ENCODE measurements at places on chromosomes 16 and 17. TPM values are rescaled to one million over a fixed set of nuclear protein-coding genes. Genes with fewer than 3 reads are reported as not detected.

DNA sequence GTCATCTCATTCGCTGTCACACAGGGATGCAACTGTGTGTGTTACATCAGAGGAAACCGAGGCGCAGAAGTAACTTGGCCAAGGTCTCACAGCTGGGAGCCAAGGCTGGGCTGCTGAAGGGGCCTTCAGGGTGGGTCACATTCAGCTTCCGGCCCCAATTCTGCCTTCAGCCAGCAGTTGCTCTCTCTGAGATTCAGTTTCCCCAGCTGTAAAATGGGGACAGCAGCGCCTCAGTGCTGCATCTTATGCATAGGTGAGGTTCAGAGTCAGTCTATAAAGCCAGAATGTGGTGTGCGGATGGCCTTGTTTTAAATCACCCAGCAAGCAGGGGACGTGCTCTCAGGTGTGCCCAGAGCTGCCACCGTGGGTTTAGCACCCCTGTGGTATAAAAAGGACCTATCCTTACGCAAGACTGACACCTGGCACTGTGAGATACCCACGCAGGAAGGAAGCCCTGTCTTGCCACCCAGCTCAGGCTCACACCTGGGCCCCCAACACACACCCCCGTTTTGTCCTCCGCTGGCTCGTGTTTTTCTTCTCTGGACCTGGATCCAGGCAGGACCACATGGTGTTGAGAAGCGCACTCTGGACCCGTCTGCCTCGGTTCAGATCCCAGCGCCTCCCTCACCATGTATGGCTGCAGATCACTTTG is 94.6 kb upstream of the GSE1 start:
- H3K36me3 ChIP-seq: no peaks in the 10 kb centered on the region
- H3K4me1 ChIP-seq: no peaks in the 10 kb centered on the region
- no peaks in the 10 kb centered on the region for H3K27me3 ChIP-seq
- H3K4me3 ChIP-seq: no peak overlapping the region

- no peak overlapping the region for H3K27ac ChIP-seq
- no peak for DNase-seq
- H3K4me1 ChIP-seq: peaks cover 8% of the 10 kb centered on the region
- no peak overlapping the region for H3K4me3 ChIP-seq
- peaks cover 15% of the 10 kb centered on the region for H3K27me3 ChIP-seq
Measured at GRCh38 chr17:47879028-47879585, 16.9 kb upstream of the SP2 start.

- peaks cover 15% of the 10 kb centered on the region for H3K27me3 ChIP-seq
- H3K4me1 ChIP-seq: no peaks in the 10 kb centered on the region
- H3K36me3 ChIP-seq: no peaks in the 10 kb centered on the region
- no peak for DNase-seq
- H3K4me3 ChIP-seq: no peak overlapping the region
Measured at GRCh38 chr16:55913716-55914115, 38.5 kb upstream of the CES5A start.

GRCh38 chr16:14958323-14958600 is 16.6 kb upstream of the PDXDC1 start:
- no peak for DNase-seq
- no peaks in the 10 kb centered on the region for H3K36me3 ChIP-seq
- H3K27me3 ChIP-seq: peaks cover 6% of the 10 kb centered on the region
- no peak overlapping the region for H3K4me3 ChIP-seq
- no peaks in the 10 kb centered on the region for H3K4me1 ChIP-seq
- no peak overlapping the region for H3K27ac ChIP-seq

Gene GAS2L2
- 0.40 TPM for total RNA-seq

Gene IL21R
- total RNA-seq: 99.5 TPM
